ENCODE measurements at places on chromosomes 2 and 18.

DNA sequence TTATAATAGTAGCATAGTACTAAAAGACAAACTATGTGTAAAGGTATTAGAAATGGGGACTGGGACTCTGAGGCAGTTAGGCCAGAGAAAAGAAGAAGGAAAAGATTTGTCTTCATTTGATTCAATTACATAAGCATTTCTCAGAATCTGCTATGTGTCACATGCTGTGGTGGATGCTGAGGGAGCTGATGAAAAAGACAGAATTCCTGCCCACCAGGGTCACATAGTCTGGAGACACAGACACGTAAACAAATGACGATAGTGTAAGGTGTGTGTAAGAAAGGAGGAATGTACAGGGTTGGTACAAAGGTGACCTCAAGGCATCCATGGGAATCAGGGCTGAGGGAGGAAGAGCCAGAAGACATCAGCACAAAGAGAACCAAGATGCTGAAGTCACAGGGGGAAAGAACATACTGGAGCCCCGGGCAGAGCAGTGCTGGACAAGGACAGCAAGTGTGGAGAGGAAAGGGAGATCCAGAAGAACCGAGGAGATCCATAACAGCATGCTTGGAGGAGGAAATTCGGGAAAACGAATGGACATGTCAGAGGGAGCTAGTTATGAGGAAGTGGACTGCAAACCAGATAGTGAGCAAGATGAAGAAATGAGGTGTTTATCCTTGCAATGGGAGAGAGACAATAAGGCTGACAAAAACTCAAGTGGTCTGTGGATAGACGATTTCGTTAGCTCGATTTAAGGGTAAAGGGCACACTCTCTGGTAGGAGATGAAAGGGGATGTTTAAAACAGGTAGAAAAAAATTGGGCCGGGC is 1.2 kb upstream of the MAPRE3 start:
- no peak for DNase-seq

GRCh38 chr2:226875438-226876225 is 39.8 kb downstream of the RHBDD1 start:
- no peak for DNase-seq

DNA sequence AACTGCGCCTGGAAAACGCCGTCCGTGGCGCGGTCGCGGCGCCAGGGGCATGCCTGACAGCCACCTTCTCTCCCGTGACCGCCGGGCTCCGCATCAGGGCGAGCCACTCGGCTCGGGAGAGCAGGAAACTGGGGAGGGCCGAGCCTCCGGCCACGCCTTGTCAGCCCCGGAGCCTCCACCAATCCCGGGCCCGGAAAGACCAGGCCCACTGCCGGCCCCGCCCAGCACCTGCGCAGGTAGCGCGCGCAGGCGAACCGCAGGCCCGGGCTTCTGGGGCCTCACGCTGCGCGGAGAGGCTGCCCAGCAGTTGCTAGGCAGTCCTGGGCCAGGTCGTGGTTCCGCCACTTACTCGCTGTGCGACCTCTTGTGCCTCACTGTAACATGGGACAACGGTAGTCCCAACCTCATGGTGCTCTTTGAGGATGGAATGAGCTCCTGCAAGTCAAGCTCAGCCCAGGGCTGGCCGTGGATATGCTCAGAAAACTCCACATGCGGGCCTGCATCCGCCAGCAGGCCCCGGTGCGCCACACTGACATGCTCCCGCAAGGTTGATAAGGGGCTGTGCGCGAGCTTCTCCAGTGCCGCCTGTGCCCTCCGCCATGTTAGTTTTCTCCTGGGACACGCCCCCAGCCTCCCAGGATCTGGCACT is 97.1 kb downstream of the INHBB start:
- no peak for DNase-seq

- no peak for DNase-seq
Measured at GRCh38 chr2:57343391-57344006, 703.1 kb upstream of the VRK2 start.

DNA sequence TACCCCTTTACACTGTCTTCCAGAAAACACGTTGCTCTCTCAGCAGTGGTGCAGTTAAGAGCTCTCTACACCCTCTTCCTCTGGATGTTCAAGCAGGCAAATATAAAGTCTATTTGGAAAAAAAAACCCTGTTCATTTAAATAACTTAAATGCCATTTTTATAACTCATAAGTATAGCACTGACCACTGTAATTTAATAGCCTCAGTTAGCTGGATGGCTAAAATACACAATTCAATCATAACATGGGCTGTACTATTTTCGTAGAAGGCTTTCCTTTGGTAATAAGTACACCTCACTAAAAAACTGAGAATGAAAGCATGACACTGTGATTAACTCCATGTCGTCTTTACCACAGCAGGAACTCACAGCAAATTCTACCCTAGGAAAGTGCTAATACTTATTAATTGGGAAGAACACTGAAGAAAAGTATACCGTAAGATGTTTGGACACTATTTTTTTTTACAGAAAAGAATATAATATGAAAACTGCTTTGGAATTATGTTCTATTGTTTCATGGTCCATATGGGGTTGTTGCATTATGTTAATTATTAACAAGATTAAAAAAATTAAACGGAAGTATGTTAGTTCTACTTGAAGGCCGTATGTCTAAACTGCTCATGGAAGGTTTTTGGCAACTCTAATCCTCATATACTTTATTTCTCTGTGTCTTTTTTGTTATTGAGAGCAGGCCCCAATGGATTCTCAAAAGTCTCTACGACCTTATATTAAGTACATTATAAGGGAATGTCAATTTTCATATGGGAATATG is 269.1 kb downstream of the ZNF385B start:
- DNase-seq: no peak

GRCh38 chr18:34933909-34934661 is 107.1 kb upstream of the MAPRE2 start:
- DNase-seq: no peak

- DNase-seq: no peak
Measured at GRCh38 chr2:52144590-52144989, 1112.7 kb upstream of the NRXN1 start.

GRCh38 chr2:96823198-96823597 is 7.1 kb downstream of the CNNM3 start:
- DNase-seq: no peak

GRCh38 chr18:9683418-9684396 is 24.4 kb upstream of the RAB31 start:
- DNase-seq: no peak

GRCh38 chr2:65128297-65129190 is 1.4 kb downstream of the RAB1A start:
- no peak for DNase-seq

- no peak for DNase-seq
Measured at GRCh38 chr2:36785179-36785795, 88.8 kb downstream of the VIT start.

- DNase-seq: no peak
Measured at GRCh38 chr18:10979411-10979810, 170.0 kb downstream of the PIEZO2 start.

DNA sequence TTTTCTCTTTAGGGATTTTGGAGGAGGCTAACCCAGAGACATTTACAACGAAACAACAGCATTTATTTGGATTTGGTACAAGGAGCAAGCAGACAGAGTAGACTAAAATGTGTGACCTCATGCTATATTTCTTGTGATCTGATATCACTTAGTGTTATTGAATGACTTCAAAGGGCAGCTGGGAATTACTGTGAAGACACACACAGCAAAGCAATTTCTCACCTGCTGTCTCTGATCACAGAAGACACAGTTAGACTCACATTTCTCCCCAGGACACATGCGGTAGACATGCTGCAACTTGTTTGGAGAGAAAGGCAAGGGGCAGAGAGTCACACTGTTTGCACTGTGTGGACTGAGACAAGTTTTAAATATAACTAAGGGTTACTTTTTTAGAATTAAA is 67.5 kb downstream of the LTBP1 start:
- no peak for DNase-seq

- no peak for DNase-seq
Measured at GRCh38 chr2:190082118-190082517, 19.6 kb upstream of the MSTN start.

- DNase-seq: no peak
Measured at GRCh38 chr18:61556862-61557261, 223.6 kb downstream of the CDH20 start.

- no peak for DNase-seq
Measured at GRCh38 chr2:72727356-72727755, 98.5 kb downstream of the EXOC6B start.

- DNase-seq: no peak
Measured at GRCh38 chr2:109378682-109379081, 235.1 kb downstream of the SEPTIN10 start.

GRCh38 chr2:8086796-8087479 is 594.9 kb upstream of the ID2 start:
- no peak for DNase-seq

DNA sequence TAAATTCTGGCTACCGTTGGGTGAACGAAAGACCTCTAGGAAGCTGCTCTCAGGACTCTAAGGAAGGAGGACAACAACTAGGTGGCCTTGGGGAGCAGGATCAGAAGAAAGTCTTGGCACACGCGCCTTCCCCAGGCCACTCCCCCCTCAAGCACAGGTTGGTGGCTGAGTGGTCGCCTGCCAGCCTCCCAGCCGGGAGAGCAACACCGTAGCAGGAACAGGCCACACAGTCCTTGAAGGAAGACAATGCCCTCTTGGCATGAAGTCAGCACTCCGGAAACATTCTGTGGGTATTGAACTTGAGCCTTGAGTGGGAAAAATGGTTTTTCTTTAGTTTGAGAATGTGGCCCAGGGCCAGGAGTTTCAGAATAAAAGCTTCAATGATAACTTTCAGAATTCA is 87.4 kb upstream of the AGAP1 start:
- no peak for DNase-seq

GRCh38 chr2:217262911-217263310 is 403.0 kb upstream of the TNP1 start:
- DNase-seq: no peak

GRCh38 chr2:79906139-79906890 is 393.5 kb downstream of the CTNNA2 start:
- no peak for DNase-seq

GRCh38 chr2:8583400-8584173 is 98.3 kb upstream of the ID2 start:
- peak; percentile 46 for DNase-seq

GRCh38 chr2:133432778-133433177 is 135.5 kb downstream of the NCKAP5 start:
- no peak for DNase-seq

DNA sequence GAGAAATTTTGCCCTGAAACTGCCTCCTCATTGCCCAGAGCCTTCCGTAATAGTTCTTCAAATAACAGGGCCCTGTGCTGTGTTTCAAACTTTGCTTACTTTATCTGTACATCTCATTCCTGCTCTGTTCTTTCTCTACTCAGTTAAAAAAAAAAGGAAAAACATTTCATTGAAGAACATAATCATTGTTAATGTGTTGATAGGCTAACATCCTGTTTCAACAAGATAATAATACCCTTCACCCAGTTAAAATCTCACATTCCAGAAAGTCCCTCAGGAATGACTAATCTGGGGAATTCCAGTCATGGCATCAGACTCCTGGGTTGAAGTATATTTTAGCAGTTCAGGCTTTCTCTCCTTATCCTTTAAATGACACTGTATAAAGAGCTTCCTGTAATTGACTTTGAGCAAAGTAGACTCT is 45.6 kb upstream of the ITGAV start:
- DNase-seq: no peak

DNA sequence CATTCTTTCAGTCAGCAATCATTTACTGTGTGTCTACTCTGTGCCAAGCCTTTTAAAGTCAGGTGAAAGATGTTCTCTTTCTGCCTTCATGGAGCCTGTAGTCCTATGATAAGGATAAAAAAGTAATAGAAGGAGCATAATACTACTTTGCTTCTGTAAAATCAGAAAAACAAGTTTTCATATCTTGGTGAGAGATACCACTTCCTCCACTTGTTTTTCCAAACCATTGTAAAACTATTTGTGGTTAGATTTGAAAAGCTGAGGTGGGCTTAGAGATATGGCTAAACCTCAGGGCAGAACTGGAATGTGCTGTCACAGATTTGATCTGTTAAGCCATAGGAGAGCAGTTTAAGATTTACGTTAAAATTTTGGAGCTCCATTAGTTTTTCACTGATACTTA is 104.7 kb upstream of the FAM117B start:
- DNase-seq: no peak

DNA sequence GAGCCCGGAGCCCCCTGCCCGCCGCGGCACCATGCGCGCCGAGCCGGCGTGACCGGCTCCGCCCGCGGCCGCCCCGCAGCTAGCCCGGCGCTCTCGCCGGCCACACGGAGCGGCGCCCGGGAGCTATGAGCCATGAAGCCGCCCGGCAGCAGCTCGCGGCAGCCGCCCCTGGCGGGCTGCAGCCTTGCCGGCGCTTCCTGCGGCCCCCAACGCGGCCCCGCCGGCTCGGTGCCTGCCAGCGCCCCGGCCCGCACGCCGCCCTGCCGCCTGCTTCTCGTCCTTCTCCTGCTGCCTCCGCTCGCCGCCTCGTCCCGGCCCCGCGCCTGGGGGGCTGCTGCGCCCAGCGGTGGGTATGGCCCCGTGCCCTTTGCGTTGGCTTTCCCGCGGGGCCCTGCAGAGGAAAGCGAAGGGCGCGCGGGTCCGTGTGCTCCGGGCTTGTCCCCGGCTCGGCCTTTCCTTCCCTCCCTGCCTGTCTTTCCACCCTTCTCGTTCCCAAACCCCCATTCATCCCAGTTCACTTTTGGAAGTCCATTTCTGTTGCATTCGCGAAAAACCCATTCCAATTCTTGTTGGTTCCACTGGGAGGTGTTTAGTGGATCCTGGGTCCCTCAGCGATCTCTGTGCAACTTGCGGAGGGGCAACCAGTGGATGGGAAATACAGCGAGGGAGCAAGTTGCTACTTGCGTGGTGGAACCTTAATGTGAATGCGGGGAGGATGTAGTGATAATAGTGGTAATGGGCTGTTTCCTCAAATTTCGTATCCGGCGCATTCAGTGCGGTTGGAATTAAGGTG is 599 bp downstream of the ADAM23 start:
- no peak for DNase-seq

GRCh38 chr18:78596794-78597345 is 382.7 kb upstream of the SALL3 start:
- no peak for DNase-seq

DNA sequence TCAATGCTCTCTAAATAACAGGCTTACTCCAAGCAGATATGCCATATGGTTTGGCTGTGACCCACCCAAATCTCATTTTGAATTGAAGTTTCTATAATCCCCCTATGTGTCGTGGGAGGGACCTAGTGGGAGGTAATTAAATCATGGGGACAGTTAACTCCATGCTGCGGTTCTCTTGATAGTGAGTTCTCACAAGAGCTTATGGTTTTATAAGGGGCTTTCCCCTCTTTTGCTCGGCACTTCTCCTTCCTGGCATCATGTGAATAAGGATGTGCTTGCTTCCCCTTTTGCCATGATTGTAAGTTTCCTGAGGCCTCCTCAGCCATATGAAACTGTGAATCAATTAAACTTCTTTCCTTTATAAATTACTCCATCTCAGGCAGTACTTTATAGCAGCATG is 302.7 kb upstream of the ZC3H15 start:
- no peak for DNase-seq

GRCh38 chr2:210539578-210540416 is 16.6 kb upstream of the CPS1 start:
- DNase-seq: no peak

- no peak for DNase-seq
Measured at GRCh38 chr2:128809259-128809636, 490.6 kb upstream of the HS6ST1 start.

- no peak for DNase-seq
Measured at GRCh38 chr2:154696810-154697417, 1.6 kb upstream of the KCNJ3 start.

Data from T-helper 22 cell (primary cell).